ENCODE measurements at places on chromosomes 2 and 18. TPM values are rescaled to one million over a fixed set of nuclear protein-coding genes. Genes with fewer than 3 reads are reported as not detected.

DNA sequence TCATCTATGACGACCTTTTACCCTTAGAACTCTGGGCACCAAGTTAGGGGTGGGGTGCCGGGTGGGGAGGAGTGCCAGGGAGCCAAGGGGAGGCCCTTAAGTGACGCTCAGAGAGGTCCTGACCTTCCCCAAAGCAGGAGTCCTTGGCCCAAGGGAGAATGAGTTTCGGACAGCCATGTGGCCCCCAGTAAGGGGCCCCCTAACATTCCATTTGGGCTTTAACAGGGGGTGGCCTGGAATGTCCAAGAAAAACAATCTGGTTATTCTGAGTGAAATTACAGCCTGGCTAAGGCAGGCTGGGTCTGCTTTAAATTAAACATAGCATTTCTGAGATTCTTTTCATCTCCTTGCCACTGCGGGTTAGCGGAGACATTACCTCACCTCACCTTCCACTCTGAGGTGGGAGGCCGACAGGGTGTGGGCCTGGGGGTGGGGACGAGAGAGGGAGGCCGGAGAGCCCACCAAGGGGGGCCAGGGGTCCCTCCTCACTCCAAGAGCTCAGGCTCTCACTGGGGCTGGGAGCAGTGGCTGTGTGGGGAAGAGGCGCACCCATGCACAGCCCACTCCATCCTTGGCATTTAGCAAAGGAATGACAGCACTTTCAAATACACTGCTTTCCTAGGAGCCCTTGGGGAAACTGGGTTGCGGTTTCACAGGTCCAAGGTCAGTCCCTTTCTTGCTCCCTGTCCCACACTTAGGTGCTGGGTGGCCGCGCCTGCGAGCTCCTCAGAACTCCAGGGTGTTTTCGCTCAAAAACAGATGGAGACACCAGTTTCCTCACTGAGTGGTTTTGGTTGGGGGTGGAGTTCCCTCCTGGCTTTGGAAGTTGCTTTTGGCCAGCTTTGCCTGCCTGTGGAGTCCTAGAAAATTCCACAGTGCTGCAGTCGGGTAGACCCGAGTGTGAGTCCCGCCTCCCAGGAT, 107.4 kb downstream of the POLR1A start:
- no peaks in the 10 kb centered on the region for H3K36me3 ChIP-seq
- no peaks in the 10 kb centered on the region for H3K27me3 ChIP-seq
- H3K4me3 ChIP-seq: no peak overlapping the region

ZNF385B gene
- not detected for total RNA-seq

- no peak overlapping the region for H3K27ac ChIP-seq
- no peak for DNase-seq
- H3K36me3 ChIP-seq: no peaks in the 10 kb centered on the region
- H3K27me3 ChIP-seq: no peaks in the 10 kb centered on the region
- no peak overlapping the region for H3K4me3 ChIP-seq
Observed at GRCh38 chr2:134262684-134263083, 8.8 kb downstream of the MGAT5 start.

DNA sequence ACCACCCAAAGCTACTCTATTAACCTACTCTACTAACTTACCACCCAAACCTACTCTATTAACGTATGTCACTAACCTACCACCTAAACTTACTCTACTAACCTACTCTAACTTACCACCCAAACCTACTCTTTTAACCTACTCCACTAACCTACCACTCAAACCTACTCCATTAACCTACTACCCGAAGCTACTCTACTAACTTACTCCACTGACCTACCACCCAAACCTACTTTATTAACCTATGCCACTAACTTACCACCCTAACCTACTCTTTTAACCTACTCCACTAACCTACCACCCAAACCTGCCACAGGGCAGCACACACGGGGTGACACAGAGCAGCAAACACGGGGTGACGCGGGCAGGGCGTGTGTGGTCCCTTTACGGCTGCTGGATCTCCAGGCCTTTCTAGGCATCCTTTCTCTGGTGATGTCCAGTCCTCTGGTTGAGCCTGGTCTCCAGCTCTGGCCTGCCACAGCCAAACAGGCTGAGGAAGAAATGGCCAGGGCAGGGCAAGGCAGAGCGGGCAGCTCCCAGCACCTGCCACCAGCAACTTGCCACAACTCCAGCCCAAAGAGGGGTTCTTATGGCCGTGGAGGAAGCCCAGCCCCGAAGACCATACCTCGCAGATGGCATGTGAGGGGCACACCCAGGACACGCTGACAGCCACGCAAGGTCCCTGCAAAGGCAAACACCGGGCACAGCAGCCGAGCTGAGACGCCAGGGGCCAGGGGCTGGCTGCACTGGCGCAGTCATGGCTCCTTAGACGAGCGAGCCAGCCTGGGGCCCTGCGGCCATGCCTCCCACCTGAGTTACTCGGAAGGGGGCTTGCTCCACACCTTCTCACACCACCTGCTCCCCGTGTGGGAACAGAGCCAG, 25.7 kb downstream of the PXDN start:
- H3K36me3 ChIP-seq: no peaks in the 10 kb centered on the region
- H3K4me3 ChIP-seq: no peak overlapping the region
- H3K4me1 ChIP-seq: no peaks in the 10 kb centered on the region
- H3K27me3 ChIP-seq: peaks cover 11% of the 10 kb centered on the region
- H3K27ac ChIP-seq: no peak overlapping the region

GRCh38 chr2:46871976-46872381, 43.6 kb downstream of the MCFD2 start:
- H3K4me3 ChIP-seq: no peak overlapping the region
- no peaks in the 10 kb centered on the region for H3K4me1 ChIP-seq
- DNase-seq: no peak
- no peaks in the 10 kb centered on the region for H3K27me3 ChIP-seq

GRCh38 chr2:25763575-25763974, 90.2 kb upstream of the DTNB start:
- no peak overlapping the region for H3K27ac ChIP-seq
- DNase-seq: no peak
- peaks cover 30% of the 10 kb centered on the region for H3K36me3 ChIP-seq

ASB18 gene
- total RNA-seq: not detected

DNA sequence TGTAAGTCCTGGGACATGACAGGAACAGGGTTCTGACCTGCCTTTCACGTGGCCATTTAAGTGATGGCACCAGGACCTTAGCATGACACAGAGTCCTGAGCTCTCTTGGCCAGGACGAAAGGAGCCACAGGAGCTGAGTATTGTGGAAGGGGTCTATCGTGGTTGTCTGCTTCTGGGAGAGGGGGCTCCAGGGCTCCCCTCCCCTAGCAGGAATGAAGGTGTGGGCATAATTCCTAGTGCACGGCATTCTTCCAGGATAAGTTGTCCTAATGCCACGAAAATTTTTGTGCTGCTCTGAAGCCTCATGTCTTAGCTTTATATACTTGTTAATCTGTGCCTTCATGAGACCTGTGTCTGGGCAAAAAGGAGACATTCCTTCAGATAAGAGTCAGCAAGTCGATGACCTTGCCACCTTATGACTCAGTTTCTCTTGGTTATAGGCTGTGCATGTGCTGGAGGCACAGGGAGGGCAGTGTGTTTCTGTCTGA, 17.1 kb downstream of the GATA6 start:
- H3K27me3 ChIP-seq: peaks cover 21% of the 10 kb centered on the region
- H3K36me3 ChIP-seq: no peaks in the 10 kb centered on the region
- no peak overlapping the region for H3K27ac ChIP-seq

DNA sequence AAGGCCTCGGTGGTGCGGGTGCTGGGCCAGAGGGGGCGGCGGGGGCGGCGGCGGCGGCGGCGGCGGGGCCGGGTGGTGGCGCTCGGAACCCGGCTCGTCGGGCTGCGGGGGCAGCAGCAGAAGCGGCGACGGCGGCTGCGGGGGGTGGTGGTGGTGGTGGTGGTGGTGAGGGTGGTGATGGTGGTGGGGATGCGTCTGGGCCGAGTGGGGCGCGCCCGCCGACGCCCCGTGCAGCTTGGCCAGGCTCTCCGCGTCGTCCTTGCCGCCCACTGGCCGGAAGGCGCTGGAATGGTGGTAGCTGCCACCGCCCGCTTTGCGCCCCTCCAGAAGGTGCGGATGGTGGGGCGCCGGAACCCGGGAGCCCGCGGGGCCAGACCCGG, 4.4 kb downstream of the SKOR2 start:
- no peak overlapping the region for H3K4me3 ChIP-seq
- peaks cover 10% of the 10 kb centered on the region for H3K36me3 ChIP-seq
- peaks cover 65% of the 10 kb centered on the region for H3K27me3 ChIP-seq
- no peak overlapping the region for H3K27ac ChIP-seq
- no peak for DNase-seq

GRCh38 chr2:168239281-168239680, 8.1 kb downstream of the STK39 start:
- H3K4me1 ChIP-seq: peaks cover 34% of the 10 kb centered on the region
- H3K27me3 ChIP-seq: no peaks in the 10 kb centered on the region
- DNase-seq: no peak
- no peak overlapping the region for H3K27ac ChIP-seq
- no peak overlapping the region for H3K4me3 ChIP-seq

DNA sequence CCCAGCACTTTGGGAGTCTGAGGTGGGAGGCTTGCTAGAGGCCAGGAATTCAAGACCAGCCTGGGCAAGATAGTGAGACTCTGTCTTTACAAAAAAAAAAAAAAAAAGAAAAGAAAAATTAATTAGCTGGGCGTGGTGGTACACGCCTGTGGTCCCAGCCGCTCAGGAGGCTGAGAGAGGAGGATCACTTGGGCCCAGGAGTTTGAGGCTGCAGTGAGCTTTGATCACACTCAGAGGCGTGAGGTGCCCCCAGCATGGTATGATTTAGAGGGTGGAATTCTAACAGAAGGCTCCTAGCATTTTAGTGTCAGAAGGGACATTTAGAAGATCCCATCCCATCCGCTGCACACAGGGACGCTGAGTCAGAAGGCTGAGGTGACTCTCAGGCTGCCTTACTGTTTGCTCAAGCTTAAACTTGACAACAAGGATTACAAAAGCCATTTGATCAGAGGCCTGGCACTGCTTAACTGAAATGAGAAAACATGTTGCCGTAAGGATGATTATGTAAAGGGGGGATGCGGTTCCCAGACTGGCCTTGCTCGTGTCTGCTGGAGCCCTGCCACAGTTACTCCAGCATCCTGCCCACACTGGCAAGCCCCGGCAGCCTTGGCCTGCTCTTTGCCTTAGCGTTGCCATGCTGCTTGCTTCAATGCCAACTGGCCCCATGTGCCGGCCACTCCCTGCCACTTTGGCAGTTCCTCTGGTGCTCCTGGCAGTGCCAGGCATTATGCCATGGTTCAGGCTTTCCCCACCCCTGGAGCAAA, 45.6 kb upstream of the SLC1A4 start:
- no peak overlapping the region for H3K4me3 ChIP-seq
- no peaks in the 10 kb centered on the region for H3K27me3 ChIP-seq
- no peaks in the 10 kb centered on the region for H3K36me3 ChIP-seq

DNA sequence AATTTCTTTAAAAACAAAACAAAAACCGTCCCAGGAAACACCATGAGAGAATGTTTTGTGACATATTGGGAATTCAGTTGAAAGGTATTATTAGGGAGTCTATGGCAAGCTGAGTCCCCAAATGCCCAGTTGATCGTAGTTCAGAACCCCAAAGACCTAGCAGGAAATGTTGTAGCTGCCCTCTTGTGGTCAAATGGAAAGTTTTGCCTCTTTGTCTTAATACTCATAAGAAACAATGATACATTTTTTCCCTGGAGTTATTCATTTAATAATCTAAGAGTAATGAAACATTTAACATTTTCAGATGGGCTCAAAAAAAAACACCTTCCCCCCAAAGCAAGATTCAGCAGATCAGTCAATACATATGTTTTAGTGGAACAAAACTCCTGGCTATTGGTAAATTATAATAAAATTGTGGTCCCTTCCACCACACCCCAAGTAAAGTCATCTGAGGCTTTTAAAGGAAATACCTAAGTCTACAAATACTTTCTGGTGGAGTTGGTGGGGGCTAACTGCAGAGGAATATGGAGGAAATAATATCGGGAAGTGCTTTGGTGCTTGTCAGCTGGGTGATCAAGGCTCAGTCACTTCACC, 37.8 kb upstream of the EFEMP1 start:
- H3K4me1 ChIP-seq: no peaks in the 10 kb centered on the region
- H3K4me3 ChIP-seq: no peak overlapping the region
- DNase-seq: no peak
- H3K36me3 ChIP-seq: no peaks in the 10 kb centered on the region
- peaks cover 4% of the 10 kb centered on the region for H3K27me3 ChIP-seq

GRCh38 chr2:96329456-96329855, 4.3 kb downstream of the ITPRIPL1 start:
- no peaks in the 10 kb centered on the region for H3K27me3 ChIP-seq
- no peak overlapping the region for H3K4me3 ChIP-seq
- H3K4me1 ChIP-seq: peaks cover 46% of the 10 kb centered on the region
- no peak for DNase-seq
- peaks cover 39% of the 10 kb centered on the region for H3K36me3 ChIP-seq

- peaks cover 12% of the 10 kb centered on the region for H3K4me1 ChIP-seq
- H3K27ac ChIP-seq: no peak overlapping the region
- H3K4me3 ChIP-seq: no peak overlapping the region
- DNase-seq: no peak
- peaks cover 12% of the 10 kb centered on the region for H3K27me3 ChIP-seq
- H3K36me3 ChIP-seq: no peaks in the 10 kb centered on the region
Observed at GRCh38 chr18:44835703-44836102, 155.0 kb downstream of the SETBP1 start.
